ENCODE measurements at places on chromosomes 12 and 14.

- DNase-seq, result peak; percentile 44
Observed at GRCh38 chr14:67722293-67722692, 20.6 kb downstream of the RDH12 start.

GRCh38 chr14:92105073-92105892 lies 1.1 kb downstream of the ATXN3 start:
- no peak for DNase-seq

- DNase-seq, result no peak
Observed at GRCh38 chr14:102675396-102675795, 82.9 kb downstream of the RCOR1 start.

DNA sequence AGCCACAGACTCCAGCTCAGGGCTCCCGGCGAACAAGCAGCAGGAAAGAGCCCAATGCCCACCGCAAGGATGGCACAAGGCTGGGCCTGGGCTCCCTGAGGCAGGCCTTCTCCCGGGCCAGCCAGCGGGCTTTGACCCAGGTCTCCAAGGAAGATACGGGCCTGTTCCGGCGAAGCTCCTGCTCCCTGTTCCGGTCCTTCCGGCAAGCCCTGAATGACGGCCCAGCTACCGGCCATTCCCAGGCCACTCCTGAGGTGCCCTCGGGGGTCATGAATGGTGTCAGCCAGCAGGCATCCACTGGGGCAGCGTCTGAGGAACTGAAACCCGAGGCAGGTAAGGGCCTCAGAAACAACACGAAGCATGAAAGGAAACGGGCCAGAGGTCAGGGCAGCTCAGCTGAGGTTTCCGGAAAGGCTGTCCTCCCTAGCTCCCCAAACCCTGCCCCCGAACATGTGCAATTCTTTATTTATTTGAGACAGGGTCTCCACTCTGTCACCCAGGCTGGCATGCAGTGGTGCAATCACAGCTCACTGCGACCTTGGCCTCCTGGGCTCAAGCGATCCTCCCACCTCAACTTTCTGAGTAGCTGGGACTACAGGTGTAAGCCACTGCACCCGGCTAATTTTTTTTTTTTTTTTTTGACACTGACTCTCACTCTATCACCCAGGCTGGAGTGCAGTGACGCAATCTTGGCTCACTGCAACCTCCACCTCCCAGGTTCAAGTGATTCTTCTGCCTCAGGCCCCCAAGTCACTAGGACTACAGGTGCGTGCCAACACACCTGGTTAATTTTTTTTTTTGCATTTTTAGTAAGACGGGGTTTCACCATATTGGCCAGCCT lies 6.0 kb downstream of the EXOC3L4 start:
- DNase-seq, result no peak

- DNase-seq, result no peak
Observed at GRCh38 chr14:80425686-80426085, 214.4 kb upstream of the DIO2 start.

- DNase-seq, result no peak
Observed at GRCh38 chr12:82710741-82711140, 24.0 kb downstream of the TMTC2 start.

GRCh38 chr14:93957751-93958566 lies 18.4 kb downstream of the ASB2 start:
- DNase-seq, result no peak

- no peak for DNase-seq
Observed at GRCh38 chr12:47110011-47110541, 30.3 kb upstream of the AMIGO2 start.

- DNase-seq, result no peak
Observed at GRCh38 chr12:105212438-105212837, 23.5 kb downstream of the APPL2 start.

- DNase-seq, result peak; percentile 70
Observed at GRCh38 chr12:56590237-56590830, 39.8 kb downstream of the BAZ2A start.

DNA sequence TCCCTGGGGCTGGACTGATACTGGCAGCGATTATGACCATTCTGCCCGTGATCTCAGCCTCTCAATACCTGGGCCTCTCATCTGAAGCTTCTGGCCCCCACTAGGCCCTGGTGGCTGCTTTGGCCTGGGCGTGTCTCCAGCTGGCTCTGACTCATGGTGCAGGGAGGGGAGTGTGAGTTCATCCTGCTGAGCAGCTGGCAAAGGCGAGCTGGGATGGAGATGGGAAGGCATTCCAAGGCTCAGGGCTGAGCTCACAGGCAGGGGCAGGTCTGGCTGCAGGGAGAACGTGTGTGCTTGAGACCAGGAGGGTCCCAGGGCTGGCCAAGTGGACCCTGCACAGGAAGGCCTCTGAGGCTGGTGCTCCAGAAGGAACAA lies 221.8 kb downstream of the TMEM121 start:
- no peak for DNase-seq

Measured in NCI-H146 (cell line).